Fibroblast of skin of back (primary cell): ENCODE measurements at places on chromosomes 1 and 21.

- DNase-seq, result no peak
Measured at GRCh38 chr1:162388083-162388594, 6.6 kb downstream of the C1orf226 start.

- no peak for DNase-seq
Measured at GRCh38 chr1:160935527-160936258, 18.9 kb downstream of the ITLN2 start.

DNA sequence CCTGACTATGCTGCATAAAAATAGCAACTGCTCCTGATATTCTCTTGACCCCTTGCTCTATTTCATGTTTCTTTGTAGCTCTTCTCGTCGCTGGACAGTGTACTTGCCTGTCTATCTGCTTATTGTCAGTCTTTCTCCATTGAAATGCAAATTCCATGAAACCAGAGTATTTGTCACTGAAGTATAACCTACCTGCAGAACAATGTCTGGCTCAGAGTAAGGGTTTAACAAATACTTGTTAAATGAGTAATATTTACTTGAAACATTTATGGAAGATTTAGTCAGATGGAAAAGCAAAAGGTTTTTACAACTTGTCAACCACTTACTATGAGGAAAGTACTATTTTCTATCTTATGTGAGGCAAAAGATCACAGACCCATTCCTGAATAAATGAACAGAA, 19.9 kb upstream of the ERICH3 start:
- DNase-seq, result no peak

DNA sequence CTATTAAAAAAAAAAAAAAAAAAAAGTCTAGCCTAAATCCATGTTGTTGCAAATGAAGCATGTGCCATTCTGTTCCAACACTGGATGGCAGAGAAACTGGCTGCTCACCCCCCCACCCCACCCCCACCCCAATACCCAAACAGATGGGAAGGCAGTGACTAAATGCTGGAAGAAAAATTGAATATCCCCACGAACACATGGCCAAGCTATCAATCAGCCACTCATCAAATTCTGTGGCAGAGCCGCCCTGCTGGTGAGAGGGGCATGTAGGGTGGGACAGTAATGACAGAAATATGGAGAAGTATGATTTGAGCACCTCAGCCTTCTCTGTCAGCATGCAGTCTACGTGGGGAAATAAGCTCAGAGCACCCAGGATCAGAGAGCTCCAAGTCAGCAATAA, 34.1 kb downstream of the OPTC start:
- DNase-seq, result no peak

- no peak for DNase-seq
Measured at GRCh38 chr1:86489242-86489878, 20.6 kb downstream of the CLCA1 start.

DNA sequence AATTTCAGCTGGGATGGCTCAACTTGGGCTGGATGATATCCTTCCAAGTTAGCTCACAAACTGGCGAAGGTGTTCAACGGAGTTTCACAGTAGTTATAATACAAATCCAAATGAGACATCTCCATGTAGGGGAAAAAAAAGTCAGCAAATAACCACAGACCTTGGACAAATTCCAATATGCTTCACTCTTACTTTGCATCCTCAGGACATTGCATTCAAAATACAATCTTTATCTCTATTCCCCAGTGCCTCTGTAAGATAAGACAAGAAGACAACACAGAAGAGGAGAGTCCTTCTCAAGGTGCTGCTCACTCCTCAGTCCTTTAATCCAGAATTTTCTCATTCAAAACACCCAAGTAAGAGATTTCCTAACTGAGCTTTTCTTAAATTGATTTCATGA, 1797.7 kb downstream of the MRPL39 start:
- DNase-seq, result no peak

- DNase-seq, result no peak
Measured at GRCh38 chr1:26184883-26185282, 5.5 kb upstream of the CATSPER4 start.

GRCh38 chr1:102185260-102185659, 188.5 kb upstream of the OLFM3 start:
- no peak for DNase-seq

DNA sequence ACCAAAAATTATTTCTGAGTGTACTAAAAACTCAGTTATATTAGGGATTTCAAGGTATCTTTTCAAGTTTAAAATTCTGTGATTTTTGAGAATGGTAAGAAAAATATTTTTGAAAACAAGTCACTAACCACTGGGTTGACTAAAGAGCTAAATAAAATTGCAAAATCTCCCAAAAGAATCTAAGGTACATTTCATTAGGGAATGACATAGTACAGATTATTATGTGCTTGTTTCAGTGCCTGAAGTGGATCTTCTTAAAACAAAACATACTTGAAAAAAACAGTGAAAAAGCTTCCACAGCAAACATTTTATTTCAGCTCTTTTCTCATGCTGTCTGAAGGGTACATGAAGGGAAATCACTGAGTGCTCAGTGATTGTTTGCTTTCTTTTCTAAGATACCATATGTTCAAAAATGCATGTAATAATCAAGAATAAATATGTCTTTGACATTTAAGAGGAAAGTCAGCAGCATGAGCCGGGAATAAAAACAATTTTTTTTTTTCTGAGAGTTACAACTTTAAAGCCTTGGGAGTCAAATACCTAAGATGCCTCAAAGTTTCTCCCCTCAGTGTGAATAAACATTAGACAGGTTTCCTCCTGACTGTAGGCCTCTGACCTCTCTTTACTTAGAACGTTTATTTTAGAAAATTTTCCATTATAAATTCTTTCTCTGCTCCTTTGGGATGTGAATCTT, 200.7 kb downstream of the KCNT2 start:
- DNase-seq, result peak; percentile 86

- peak; percentile 50 for DNase-seq
Measured at GRCh38 chr21:15014221-15014620, 50.6 kb downstream of the NRIP1 start.

DNA sequence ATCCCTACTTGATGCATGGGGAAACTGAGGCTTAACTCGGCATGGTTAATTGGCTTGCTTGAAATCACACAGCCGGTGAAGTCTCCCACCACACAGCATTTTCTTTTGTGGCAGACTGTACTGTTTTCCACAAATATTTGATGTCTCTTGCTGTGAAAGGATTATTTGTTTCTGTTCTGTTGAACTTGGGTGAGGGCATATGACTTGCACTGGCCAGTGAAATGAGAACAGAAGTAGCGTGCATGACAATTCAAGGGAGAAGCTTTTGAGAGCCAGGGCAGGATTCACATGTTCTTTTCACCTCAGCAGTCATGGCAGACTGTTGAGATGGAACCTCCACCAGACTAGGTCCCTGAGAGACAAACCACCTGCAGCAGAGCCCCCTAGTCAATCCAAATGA, 11.7 kb upstream of the AK2 start:
- no peak for DNase-seq

DNA sequence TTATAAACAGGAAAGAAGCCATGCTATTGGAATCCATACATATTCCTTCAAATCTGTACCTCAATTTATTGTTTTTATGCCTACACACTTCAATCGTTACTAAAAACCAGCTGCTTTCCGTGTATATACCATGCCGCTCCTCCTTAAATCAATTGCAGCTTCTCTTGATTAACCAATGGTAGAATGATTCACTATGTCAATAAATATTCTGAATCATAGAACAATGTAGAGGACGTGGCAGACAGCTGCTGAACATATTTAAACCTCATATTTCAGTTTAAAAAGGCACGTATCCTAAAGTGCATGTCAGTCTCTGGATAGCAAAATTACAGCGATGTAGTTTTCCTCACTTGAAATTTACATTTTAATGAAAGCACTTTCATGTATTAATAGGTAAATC, 100.4 kb downstream of the MRPL39 start:
- DNase-seq, result peak; percentile 84

GRCh38 chr1:31712630-31713029, 8.8 kb upstream of the COL16A1 start:
- peak; percentile 97 for DNase-seq

DNA sequence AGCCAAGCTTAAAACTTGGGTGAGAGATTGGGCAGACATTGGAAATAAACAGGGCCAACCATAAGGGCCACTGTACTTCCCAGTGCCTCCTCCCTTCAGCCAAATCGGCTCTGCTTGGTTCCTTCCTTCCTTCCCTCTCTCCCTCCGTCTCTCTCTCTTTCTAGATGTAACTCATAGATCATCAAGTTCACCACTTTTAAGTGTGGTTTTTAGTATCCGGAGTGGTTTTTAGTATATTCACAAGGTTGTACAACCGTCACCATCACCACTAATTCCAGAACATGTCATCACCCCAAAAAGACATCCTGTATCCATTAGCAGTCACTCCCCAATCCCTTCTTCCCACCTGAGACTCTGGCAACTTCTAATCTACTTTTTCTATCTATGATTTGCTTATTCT, 51.0 kb downstream of the MYSM1 start:
- no peak for DNase-seq

- DNase-seq, result no peak
Measured at GRCh38 chr1:3640121-3640837, 9.6 kb downstream of the WRAP73 start.
